ENCODE measurements at places on chromosomes 2 and 18.

DNA sequence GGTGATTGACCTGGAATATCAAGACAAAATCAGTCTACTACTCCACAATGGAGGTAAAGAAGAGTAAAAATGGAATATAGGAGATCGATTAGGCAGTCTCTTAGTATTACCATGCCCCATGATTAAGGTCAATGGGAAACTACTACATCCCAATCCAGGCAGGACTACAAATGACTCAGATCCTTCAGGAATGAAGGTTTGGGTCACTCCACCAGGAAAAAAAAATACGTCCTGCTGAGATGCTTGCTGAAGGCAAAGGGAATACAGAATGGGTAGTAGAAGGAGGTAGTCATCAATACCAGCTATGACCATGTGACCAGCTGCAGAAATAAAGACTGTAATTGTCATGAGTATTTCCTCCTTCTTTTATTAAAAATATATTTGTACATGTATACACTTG is 103.4 kb upstream of the NPAS2 start:
- DNase-seq = no peak

DNA sequence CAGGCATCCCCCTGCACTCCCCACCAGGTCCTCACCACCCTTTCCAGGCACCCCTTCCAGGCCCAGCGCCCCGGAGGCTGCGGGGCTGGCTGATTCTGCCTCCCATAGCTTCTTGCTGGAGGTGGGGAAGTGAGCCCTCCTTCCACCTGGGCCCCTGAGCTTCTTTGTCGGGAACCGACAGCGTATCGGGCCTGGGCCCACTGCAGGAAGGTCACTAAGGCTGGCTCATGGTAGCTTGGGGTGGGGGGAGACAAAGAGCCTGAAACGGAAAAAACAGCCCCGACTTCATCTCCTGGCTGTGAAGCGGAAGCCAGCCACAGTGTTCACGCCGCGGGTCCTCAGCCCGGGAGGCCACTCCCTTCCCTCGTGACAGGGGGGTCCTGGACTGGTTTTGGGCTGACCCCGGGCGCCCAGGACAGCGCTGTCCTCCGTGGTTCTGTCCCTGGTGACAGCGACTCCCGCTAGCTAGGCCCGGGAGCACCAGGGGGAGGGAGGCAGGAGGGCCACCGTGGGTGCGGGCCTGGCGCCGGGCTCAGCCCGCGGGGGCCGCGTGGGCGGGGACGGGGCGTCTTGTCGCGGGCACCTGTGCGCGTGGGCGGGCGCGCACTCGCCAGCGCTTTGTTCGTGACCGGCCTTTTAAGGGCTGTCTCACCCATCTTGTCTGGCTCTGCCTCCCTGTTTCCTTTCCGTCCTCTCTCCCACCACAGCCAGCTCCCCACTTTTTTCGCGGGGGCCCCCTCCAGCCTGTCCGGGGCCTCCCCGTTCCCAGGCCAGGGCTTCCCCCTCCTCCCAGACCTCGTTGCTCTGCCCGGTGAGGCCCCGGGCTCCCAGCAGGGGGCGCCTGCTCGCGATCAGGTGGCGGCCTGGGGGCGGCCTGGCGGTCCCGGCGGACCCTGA is 64.9 kb downstream of the DNMT3A start:
- peak; percentile 60 for DNase-seq

DNA sequence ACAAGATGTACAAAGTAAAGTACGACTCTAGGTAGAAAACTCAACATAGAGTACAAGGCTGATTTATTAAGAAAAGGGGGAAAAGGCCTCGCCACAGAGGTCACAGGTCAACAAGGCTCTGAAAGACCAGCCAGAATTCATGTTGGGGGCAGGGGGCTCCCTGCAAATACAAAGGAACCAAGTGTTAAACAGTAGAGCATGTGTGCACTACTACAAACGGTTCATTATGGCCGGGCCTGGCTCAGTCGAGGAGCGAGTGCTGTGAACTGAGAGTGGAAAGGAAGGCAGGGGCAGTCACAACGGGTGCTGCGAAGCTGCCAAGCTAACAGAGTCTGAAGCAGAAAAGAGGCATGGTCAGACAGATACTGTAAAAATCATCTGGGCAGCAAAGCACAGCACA is 77.1 kb downstream of the MBOAT2 start:
- DNase-seq = no peak

- no peak for DNase-seq
These were observed 214.0 kb downstream of the CYP26B1 start for GRCh38 chr2:71933467-71934319.

DNA sequence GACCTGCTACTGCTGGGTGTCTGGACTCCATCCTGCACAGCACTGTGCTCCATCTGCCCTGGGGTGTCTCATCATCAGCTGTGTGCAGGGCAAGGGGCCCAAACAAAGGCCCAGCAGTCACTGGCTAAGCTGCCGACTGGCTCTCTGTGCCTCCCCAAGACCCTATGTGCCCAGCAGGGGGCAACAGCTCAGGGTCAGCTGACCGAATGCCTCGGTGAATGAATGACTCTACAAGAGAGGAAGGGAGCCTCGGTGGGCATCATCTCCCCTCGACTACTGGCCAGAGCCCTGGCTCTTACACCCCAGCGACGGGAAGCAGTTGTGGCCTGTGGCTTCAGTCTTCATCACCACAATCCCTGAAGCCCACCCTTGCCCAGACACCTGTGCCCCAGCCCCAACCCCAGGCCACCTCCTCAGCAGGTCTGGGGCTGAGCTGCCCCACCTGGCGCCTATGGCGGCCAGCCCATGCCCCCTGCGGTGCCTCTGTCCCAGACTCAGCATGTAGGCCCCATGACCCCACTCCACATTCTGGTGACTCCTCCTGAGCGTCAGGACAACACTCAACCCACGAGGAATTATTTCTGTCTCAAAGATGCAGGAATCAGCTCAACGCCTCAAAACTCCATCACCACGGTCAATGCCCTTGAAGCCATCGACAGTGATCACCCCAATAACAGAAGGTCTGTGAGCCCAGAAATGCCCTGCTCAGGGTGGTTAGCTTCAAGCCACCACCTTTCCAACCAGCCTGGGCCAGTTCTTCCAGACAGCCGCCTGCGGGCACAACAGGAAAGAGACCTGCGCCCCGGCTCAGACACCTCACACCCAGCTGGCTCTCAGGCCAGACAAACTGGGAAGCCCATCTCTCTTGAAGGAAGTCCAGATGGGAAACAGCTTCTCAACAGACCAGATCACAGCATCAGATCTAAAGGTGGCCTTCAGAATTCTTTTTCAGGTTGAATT is 1.6 kb upstream of the GPR17 start:
- DNase-seq = no peak

DNA sequence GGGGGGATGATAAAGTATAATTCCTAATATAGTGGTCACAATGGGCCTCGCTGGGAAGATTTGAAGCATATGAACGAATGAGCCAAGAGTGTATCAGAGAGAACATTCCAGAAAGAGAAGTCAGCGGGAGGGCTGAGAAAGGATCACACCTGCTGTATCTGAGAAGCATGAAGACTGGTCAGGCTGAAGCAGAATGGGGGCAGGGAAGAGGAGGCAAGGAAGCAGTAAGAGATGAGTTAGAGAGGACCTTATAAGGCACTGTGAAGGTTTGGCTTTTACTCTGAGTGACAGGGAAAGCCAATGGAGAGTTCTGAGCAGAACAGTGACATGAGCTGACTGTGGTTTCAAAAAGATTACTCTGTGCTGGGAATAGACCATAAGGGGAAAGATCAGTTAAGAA is 73.5 kb downstream of the CHN1 start:
- no peak for DNase-seq

DNA sequence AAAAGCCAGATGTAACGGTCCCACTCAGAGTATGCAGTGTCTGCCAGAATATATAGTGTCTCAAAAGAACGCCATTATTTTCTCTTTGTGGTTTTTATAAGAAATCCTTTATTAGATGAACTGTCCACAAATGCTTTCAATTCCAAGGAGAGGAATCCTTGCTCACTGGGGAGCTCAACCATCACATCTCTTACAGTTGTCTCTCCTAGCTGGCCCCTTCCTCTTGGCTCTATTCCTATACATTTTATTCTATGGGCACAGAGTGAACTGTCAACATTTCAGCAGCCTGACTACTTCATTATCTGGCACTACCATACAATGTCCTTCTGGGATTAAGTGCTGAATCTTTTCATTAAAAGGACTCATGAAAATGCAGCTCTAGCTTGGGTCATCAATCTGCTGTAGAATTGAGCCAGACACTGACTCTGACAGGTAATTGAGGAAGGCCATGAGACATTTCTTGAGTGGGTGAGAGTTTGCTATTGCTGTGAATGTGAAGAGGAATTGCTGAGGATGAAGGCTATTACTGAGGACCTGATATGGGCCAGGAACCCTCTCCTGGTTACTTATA is 96.5 kb upstream of the THOC1 start:
- DNase-seq = no peak

- no peak for DNase-seq
These were observed 2.5 kb downstream of the ATP9B start for GRCh38 chr18:79071503-79072210.

- DNase-seq = no peak
These were observed 201.2 kb downstream of the PIK3C3 start for GRCh38 chr18:42156281-42156680.
